HFF-Myc (cell line): ENCODE measurements at places on chromosomes 12 and 14.

DNA sequence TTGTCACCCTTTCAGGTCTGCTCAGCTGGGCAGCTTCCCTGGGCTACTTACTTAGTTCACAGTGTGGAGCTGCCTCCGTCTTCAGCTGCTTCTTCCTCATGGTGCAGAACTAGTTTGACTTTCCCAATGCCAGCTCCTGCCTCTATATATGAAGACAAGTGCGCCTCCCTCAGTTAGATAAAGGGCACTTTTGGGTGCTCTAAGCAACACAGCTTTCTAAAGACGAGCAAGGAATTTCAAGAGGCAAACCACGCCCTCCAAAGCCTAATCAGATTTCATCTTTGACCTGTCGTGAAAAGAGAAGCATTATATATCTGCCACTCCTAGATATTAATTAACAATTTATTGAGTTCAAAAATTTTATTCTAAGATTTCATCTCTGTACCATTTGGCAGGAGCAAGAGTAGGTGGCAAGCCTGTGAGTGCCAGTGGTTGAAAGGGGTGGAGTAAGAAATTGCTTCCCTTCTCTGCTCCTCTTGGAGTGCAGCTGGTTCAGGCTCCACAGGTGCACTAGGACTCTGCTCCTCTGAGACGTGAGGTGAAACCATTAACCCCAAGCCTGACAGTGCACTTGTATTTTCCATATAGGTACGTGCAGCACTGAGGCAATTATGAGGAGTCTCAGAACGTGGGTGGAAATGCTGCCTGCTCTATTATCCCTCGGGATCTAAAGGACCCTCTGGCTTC, 2.1 kb upstream of the SLC11A2 start:
- DNase-seq = peak; percentile 38

- no peak for DNase-seq
Observed at GRCh38 chr12:97404543-97404942, 58.1 kb upstream of the RMST start.

- DNase-seq = no peak
Observed at GRCh38 chr12:80161612-80162011, 62.3 kb downstream of the OTOGL start.

DNA sequence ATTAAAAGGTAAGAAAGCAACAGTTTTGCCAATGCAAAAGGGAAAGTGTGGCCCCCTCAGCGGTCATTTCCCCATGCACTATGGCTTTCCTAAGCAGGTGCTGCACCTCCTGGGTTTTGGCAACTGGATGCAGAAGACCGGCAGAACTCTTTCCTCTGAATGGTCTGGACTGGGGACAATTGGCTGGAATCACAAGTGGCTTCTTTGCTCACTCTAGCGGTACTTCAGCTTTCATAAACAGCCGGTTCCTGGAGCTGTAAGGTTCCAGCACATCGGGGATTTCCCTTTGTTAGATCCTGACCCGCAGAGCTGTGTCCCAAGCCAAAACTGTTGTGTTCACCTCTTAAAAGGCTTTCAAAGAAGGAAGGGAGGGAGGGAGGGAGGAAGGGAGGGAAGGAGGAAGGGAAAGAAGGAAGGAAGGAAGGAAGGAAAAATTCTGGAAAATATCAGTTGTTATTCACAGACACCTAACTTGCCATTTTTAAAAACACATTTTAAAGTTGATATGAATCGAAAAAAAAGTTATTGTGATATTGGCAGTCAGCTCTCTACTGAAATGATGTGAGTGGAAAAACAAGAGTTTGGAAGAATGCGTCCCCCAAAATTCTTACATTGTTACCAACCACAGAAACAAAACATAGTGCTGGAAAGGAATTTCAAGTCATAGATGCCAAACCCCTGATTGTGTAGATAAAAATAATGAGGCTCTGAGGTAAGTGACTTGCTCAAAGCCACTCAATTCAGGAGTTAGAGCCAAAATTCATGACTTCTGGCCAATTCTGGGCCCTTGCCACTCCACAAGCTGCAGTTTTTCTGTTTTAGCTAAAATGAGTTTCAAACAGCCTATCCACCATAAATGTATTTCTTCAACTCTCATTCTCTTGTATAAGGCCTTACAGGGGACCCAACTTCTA, 220.6 kb upstream of the HMGA2 start:
- peak; percentile 70 for DNase-seq

GRCh38 chr12:111089616-111090015, 169.2 kb upstream of the MYL2 start:
- DNase-seq = no peak

DNA sequence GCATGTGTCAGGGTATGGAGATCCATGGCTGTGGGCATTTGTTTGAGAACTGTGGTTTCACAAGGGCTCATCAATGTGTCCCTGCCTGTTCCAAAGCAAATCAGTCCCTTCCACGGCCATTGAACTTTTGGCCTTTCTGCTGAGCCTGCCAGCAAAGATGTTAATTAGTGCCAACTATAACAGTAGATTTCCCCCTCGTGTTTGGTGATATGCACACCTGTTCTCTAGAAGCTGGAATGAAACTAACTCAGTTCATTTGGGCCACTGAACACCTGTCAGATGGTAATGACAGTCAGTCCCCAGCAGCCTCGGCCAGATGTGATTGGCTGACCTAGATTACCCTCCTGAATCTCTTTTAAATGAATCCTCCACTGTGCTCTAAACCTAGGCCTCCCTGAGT, 43.2 kb downstream of the IRAK3 start:
- no peak for DNase-seq

GRCh38 chr12:51938726-51939125, 12.8 kb upstream of the ACVR1B start:
- no peak for DNase-seq

DNA sequence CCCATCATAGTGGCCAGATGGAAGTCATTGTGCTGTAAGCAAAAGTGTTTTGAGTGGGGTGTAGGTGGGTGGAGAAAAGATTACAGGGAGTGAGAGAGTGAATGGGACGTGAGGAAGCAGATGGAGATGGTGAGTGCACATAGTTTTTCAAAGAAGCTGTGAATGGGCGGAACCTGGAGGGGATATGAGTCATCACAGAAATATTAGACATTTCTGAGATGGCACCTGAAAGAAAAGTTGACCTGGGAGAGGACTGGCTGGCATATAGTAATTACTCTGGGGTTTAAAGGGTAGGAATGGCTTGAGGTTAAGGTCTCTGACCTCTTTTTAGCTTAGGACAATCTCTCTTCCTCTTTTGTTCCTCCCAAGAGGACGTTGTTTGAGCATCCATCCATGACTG, 50.5 kb downstream of the ANO4 start:
- no peak for DNase-seq

DNA sequence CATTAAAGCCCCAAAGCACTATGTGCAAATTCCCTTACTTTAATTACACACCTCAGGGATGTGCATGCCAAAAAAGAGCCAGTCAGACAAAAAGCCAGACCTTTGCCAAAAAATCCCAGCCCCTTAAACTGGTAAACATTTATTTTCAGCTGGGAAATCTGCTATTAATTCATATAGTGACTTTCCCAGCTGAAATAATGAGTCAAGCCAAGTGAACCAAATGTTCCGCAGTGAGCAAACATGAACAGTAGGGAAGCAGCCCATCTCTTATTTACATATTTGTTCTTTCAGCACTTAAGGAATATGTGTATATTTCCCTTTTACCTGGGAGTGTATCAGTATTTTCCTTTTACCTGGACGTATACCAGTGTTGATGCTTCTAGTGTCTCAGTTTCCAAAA, 44.0 kb upstream of the OTX2 start:
- DNase-seq = no peak

- DNase-seq = no peak
Observed at GRCh38 chr14:21039585-21040369, 2.4 kb upstream of the RNASE7 start.

GRCh38 chr12:131242741-131243496, 289.2 kb downstream of the ADGRD1 start:
- DNase-seq = no peak

DNA sequence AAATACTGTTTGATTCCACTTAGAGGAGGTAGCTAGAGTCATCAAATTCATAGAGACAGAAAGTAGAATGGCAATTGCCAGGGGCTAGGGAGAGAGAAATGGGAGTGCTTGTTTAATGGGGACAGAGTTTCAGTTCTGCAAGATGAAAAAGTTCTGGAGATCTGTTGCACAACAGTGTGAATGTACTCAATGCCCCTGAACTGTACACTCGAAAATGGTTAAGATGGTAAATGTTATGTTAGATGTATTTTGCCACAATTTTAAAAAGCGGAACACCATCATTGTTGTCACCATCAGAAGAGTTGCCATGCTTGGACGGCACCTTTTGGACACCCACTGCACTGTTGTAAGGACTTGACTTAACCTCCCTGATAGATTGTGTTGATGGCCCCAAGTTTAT, 106.9 kb downstream of the SCARB1 start:
- DNase-seq = no peak

DNA sequence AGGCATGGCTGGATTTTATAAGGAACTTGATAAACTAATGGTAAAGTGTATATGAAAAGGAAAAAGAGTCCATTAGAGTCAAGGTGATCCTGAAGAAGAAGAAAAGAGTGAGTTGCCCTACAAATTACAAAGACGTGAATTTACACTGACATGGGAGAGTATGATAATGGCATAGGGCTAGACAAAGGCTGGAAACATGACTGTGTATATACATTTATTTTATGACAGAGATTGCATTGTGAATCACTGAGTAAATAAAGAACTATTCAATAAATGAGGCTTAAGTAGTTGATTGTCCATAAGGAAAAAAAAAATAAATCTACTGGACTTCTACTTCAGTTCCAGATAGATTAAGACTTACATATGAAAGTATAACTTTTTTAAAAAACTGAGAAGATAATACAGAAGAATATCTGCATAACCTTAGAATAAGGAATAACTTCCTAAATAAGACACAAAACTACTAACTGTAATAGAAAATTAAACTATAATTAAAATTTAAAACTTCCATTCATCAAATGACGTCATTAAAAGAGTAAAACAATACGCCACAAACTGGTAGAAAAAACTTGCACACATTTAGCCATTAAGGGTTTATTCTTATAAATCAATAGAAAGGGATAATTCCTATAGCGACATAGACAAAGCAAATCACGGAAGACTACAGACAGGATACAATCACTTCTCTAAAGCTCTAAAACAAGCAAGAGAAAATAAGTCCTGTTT, 278.5 kb downstream of the NOVA1 start:
- DNase-seq = no peak

DNA sequence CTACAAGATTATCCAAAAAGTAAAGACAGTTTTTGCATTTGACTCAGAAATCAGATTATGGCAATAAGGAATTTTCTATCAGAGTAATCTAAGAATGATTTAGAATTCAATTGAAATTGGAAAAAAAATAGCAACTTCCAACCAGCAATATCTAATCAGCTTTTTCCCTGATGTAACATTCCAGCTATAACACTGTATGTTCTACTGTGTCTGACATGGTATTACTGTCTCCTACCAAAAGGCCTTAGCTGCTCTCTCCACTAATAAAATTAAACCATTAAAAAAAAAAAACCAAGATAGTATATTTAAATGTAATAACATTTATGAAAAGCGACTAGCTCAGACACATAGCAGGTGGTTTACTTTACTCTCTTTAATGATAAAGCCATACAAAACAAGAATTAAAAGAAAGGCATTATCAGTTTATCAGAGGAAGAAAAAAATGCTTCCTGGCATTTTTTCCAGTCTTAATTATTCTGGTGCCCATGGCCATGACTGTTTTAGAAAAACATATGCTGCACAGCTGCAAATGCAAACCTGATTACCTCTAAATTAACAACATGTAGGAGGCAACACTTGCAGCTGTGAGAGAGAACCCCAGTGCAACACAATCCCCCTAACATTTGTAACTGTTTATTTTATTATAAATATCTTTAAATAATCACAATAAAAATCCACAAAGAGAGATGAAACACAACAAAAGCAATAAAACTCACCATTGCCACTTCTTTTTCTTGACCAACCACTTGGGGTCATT, 28.8 kb downstream of the PHLDA1 start:
- no peak for DNase-seq
